ENCODE measurements at places on chromosomes 2 and 18.

GRCh38 chr2:177285892-177286715 is 21.6 kb upstream of the NFE2L2 start:
- no peak for DNase-seq

DNA sequence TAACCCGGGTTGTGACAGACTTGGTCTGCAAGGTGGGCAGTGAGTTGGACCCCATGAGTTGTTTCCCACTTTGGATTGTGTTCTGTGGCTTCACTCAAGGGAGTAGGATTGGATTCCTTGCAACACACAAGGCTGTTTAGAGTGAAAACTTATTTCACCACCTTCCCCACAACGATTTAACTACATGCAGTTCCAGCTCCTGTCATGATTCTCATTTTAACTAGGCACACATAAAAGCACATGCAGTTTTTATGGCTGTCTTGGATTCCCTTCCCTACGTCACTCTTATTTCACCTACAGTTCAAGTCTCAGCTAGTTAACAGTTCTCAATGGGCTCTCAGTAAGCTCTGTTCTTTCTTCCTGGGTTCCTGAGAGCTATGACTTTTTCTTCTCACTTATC is 15.9 kb downstream of the EFEMP1 start:
- DNase-seq = no peak

- no peak for DNase-seq
These were observed 27.2 kb downstream of the PXDN start for GRCh38 chr2:1717113-1717512.

GRCh38 chr2:233201258-233202013 is 50.0 kb upstream of the ATG16L1 start:
- no peak for DNase-seq

DNA sequence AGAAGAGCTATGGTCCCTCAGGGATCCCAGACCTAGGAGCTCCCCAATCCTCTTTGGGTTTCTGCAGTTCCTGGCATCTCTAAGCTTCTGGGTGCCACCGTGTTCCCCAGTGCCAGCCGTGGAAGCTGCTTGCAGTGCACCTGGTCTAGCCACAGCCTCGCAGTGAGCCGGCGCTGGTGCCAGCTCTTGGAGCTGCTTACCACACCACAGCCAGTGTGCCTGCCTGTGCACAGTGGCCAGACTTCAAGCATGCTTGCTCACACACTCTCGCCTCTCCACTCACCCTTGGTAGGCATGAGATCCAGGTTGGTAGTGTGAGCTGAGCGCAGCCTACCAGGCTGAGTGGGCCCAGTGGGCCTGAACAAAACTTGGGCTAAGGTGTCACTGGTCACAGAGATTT is 971.9 kb downstream of the DCDC2C start:
- no peak for DNase-seq

DNA sequence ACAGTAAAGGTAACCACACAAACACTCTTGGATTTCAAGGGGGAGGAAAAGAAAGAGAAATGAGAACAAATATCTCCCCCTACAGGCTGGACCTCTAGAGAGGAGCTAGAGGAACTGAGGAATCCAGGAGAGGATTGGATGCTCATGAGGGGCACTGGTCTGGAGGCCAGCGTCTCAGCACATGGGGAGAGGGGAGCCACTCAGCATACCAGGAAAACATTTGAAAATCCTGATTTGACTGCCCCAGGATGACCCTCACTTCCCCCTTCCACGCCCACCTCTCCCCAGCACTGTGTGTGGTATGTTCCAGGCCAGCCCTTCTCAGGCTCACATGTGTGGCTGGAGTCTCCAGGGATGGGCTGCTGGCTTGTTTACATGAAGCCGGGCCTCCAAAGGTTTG is 396.8 kb upstream of the ID2 start:
- no peak for DNase-seq

- no peak for DNase-seq
These were observed 270.4 kb downstream of the TWIST2 start for GRCh38 chr2:239118264-239118663.

- DNase-seq = no peak
These were observed 295.0 kb downstream of the RAD51AP2 start for GRCh38 chr2:17223211-17223610.
